H54 (cell line): ENCODE measurements at places on chromosomes 12 and 14.

DNA sequence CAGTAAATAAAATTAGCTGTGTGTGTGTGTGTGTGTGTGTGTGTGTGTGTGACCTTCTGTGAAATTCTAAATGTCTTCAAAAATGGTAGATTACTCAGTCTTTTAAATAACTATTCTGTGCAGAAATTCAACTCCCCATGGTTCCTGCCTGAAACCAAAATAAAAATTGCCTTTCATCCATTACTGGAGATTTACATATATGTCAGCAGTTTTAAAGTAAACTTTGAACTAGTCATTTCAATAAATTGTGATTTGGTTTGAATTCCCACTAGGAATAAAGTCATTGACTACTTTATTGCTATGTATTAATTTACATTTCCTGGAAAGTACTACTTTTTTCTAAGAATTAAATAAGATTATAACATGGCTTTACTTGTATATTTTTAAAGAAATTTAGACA lies 5.3 kb downstream of the ELK3 start:
- no peak for DNase-seq

GRCh38 chr14:104650057-104650980 lies 39.1 kb upstream of the INF2 start:
- DNase-seq = peak; percentile 74

DNA sequence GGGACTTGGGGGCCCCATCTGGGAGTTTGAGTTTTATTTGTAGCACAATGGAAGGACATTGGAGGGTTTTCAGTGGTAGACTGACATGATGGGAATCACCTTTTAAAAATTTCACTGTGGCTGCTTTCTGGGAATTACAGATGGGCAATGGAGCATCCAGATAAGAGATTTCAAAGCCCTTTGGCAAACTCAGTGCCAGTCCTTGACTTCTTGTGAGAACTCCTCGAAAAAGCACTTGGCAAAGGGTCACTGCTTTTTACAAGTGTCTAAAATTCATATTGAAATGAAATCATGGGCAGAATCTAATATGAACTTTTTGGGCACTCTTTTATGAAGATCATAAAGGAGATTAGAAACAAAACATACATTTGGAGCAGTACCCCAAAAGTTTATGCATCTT lies 34.3 kb upstream of the IGF1 start:
- no peak for DNase-seq

- no peak for DNase-seq
Observed at GRCh38 chr14:36224176-36224575, 47.7 kb upstream of the PTCSC3 start.

DNA sequence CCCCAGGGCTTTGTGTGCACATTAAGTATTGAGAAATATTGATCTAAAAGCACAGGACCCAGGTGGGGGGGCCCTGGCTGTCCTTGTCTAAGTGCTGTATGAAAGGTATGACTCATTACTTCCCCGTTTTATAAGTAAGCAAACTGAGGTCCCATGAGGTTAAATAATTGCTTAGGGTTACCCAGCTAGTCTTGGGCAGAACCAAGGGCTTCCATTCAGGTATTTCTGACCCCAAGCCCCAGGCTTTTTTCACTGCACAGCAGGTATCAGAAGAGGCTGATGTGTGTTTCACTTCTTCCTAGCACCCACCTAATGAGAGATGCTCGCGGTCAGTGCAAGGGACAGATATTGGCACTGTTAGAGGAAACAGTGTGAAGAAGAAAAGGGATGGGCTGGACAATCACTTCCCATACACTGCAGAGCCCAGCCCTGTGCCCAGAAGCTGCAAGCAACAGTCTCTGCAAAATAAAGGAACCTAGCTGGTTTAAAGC lies 4.7 kb upstream of the TC2N start:
- no peak for DNase-seq

DNA sequence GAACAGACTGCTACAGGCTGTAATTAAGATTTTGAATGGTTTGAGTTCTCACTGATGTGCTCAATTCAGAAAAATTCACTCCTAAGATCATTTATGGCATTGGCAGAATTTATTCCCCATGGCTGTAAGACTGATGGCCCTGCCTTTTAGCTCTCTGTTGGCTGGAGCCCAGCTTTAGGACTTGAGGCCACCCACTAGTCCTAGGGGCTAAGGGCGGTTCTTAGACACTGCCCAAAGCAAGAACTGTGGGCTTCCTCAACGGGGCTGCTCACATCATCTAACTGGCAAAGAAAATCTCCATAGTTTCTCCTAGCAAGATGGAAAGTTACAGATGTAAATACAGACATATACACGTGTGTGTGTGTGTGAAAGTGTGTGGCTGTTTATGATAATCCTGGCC lies 3.4 kb upstream of the CCER1 start:
- no peak for DNase-seq

GRCh38 chr14:53796734-53797133 lies 159.9 kb downstream of the BMP4 start:
- DNase-seq = no peak

DNA sequence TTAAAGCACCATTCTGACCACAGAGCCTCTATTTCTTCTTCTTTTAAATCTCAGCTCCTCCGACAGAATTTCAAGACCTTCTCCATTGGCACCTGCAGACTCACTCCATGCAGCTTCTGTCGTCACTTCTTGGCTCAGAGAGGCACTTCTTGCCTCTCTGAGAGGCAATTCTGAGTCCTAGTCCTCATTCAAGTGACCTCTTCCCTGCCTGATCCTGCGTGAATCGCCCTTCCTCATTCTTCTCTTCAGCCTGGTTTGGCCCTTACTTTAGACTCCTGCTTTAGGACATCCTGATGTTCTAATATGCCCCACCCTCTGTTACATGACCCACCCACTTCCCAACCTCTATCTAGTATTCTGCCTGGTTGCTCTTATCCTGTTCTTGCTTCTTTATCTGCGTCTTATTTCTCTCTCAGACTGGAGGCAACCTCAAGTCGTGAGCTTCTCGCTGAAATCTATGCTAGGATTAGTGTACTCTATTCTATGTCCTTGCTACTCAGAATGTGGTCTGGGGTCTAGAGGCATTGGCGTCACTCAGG lies 55.6 kb upstream of the CISTR start:
- DNase-seq = no peak

DNA sequence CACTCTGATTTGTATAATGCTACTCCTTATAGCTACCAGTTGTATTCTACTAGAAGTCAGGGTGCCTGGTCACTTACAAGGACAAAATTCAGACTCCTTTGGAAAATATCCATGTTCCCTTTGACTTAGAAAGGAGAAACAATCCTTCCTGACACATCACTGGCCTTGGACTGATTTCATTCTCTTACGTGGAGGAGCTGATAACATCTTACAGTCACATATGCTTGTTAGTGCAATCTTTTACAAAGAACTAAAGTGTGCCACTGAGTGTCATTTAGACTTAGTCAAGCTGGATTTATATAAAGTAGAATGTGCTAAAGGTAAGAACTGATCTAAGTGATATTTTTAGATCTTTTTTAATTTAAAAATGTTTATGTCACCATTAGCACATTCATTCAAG lies 131.0 kb upstream of the TMTC2 start:
- no peak for DNase-seq

GRCh38 chr14:99173086-99173485 lies 98.9 kb downstream of the BCL11B start:
- no peak for DNase-seq

DNA sequence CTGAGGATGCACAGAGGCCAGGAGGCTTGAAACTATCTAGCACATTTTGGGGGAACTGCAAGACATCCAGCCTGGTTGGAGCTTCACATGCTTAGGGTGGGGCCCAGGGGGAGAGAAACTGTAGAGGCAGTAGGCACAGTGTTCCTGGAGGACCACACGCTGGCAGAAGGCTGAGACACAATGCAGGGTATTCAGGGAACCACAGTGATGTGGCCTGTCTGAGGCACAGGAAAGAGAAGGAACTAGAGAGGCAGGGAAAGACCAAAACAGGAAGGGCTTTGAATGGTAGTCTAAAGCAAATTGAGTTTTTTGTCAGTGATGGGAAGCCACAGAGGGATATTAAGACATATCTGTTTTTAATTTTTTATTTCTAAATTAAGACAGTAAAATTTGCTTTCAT lies 100.2 kb upstream of the PRICKLE1 start:
- no peak for DNase-seq

DNA sequence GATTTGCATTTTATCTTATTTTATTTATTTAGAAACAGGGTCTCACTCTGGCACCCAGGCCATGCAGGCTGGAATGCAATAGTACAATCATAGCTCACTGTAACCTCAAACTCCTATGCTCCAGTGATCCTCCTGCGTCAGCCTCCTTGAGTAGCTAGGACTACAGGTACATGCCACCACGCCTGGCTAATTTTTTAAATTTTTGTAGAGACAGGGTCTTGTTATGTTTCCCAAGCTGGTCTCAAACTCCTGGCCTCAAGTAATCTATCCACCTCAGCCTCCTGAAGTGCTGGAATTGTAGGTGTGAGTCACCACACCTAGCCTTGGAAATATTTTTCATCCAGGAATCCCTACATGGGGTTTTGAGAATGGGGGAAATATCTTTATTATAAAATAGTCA lies 84.6 kb downstream of the MAPKAPK5 start:
- DNase-seq = no peak

DNA sequence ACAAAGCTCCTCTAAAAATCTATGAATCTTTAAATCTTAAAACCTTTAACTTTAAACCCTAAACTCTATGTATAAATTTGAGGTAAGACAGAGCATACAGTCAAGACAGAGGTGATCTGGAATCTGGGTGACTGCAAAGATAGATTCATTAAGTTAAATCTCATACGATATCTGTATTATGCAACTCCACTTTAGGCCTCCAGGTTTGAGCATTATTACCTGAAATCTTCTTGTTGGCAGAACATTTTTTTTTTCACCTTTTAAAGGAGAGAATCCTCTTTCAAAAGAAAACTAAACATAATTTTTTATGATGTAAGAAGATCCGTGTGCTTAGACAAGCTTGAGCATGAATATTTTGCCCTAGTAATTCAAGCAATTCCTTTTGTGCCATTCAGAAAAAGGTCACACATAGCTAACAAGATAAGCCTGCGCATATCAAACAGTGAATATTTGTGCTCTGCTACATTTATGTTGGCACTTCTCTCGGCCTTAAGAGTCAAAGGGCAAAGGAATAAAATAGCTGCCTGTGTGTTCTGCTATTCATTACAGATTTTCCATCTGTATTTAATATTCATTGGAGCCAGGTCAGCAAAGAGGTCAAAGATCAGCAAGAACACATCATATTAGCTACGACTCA lies 163.3 kb downstream of the TMTC3 start:
- no peak for DNase-seq

- DNase-seq = no peak
Observed at GRCh38 chr14:21023174-21023573, 1.7 kb downstream of the NDRG2 start.
